ENCODE measurements at places on chromosomes 4 and X.

DNA sequence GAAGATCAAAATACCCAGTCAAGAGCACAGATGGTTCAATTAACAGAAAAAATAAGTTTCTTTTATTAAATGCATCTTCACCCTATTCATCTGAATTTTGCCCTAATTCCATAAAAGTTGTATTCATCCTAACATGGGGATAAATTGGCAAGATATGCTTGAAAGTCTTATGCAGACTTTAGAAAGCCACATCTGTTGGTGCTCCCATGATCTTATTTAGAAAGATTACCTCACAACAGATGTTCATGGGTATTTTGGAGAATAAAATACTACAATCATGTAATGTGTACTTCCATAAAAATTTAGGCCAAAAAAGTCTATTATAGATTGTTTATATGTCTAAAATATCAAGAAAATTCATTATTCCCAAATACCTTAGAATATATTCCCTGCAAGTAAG is 510.3 kb downstream of the TECRL start:
- DNase-seq = no peak

DNA sequence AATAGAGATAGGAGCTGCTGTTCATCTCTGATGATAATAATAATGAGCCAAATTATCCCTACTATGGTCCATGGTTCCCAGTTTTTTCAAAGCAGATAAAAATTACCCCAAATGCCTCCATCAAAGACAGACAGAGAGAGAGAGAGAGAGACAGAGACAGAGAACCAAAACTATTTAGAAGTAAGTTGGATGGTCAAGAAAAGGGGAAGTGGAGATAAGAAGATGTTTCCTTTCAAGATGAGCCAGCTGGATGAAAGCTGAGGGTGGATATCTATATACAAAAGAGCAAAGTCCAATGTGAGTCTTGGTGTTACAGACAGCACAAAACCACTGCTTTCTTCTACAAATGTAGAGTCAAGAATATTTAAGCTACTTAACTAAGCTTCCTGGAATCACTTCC is 173.9 kb downstream of the GRIA3 start:
- no peak for DNase-seq

GRCh38 chr4:162170509-162170908 is 6.7 kb upstream of the FSTL5 start:
- DNase-seq = no peak

DNA sequence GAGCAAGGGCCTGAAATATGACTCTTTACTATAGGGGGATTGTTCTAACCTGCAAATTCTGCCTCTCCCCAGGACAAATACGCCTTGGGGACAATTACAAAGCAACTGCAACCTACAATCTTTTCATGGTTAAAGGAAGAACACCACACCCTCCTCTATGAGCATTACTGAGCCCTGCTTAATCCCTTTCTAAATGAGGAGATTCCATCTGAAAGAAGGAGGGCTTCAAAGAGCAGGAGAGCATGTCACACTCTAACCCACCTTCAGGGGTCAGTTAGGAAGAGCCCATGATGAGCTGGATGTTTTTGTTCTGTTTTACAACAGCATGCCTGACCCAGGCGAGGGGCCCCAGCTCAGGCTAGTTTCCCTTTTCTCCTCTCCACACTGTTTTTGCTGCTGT is 134.0 kb upstream of the ANXA3 start:
- DNase-seq = no peak

- DNase-seq = no peak
Measured at GRCh38 chr4:169050881-169051760, 41.1 kb upstream of the CBR4 start.

DNA sequence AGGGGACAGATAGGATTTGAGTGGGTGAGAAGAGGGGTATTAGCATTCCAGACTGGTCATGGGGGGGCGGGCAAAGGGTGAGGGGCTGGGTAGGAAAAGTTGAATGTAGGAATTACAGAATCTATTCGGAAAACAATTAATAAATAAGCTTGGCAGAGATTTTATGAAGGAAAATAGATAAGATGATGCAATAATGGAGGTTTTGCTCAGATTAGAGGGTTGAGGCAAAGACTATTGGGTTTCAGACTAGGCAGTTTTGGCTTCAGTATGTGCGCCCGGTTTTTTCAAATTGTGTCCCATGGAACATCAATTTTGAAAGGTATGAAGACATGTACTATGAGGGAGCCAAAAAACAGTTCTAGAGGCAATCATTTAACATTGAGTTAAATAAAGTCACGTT is 410.6 kb downstream of the SPRY1 start:
- DNase-seq = no peak

GRCh38 chr4:41646862-41647261 is 101.7 kb downstream of the PHOX2B start:
- no peak for DNase-seq

- DNase-seq = no peak
Measured at GRCh38 chr4:15235135-15235534, 192.7 kb upstream of the C1QTNF7 start.

GRCh38 chrX:3788494-3789233 is 75.2 kb upstream of the PRKX start:
- DNase-seq = no peak

DNA sequence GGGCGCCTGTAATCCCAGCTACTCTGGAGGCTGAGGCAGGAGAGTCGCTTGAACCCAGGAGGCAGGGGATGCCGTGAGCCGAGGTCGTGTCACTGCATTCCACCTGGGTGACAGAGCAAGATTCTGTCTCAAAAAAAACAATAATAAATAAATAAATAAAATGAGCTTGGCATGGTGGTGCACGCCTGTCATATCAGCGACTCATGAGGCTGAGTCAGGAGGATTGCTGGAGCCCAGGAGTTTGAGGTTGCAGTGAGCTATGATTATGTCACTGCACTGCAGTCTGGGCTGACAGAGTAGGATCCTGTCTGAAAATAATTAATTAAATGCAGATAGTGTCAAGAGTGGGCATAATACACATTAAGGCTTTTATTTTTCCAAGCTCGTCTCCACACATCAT is 77.5 kb downstream of the DHRSX start:
- DNase-seq = no peak

- DNase-seq = no peak
Measured at GRCh38 chrX:106740193-106740780, 13.8 kb downstream of the RNF128 start.

GRCh38 chrX:12950851-12951594 is 23.9 kb upstream of the TMSB4X start:
- no peak for DNase-seq

- DNase-seq = no peak
Measured at GRCh38 chr4:174365018-174365587, 81.4 kb downstream of the CEP44 start.

DNA sequence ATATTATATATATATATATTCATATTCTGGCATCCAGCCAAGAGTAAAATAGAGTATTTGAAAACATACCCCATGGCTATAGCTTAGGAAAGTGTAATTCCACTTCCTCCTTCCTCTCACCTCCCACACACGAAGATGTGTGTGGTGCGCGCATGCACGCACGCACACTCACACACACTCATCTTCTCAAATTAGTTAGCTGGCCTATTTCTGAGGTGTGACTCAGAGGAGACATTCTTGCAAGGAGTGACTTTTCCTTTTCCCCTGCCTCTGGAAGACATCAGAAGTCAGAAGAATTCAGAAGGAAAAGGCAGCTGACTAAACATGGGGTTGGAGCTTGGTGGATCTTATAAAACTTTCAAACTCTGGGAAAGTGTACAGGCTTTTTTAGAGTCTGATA is 8.8 kb downstream of the ENPEP start:
- DNase-seq = no peak

DNA sequence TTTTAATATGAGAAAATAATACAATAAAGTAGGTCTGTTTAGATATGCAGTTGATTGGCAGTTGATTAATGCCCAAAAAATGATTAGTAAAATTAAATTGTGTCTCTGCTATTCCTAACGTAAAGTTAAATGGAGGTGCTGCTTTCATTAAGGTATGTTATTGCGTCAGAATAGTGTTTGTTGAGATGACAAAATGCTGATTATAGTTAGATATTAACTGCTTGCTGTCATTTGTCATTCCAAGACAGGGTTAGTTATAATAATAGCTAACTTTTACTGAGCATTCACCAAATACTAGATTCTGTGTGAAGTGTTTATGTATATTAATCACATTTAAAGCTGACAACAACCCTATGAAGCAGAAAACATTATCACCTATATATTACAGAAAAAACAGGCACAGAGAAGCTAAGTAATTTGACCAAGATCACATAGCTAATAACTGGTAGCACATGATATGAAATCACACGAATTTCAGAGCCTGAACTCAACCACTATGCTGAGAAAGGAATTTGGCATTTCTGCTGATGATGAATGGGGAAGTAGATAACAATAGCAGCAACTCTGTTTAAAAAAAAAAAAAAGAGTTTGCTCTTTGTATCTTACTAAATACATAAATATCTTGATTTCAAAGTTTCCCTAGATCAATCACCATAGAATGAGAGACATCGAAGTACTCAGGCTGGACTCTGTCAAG is 59.7 kb upstream of the WDR44 start:
- DNase-seq = no peak

- DNase-seq = no peak
Measured at GRCh38 chr4:86924811-86925210, 10.0 kb upstream of the AFF1 start.

DNA sequence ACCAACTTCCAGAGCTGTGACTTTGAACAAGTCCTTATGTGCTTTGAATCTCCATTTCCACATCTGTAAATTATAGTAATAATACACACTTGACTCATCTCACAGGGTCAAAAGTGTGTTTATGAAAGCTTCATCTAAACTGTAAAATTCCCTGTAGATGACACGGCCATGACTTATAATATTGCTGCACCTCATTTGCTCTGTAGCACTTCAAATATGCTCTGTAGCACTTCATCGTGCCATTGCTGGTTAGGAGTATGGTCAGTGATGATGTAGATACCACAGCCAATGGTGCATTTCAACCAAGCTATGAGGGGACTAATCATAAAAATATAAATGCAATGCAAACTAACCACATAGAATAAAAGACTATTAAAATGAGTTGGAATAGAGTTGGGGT is 318.6 kb downstream of the ANK2 start:
- DNase-seq = no peak

- DNase-seq = no peak
Measured at GRCh38 chr4:78528327-78528726, 23.2 kb upstream of the ANXA3 start.

DNA sequence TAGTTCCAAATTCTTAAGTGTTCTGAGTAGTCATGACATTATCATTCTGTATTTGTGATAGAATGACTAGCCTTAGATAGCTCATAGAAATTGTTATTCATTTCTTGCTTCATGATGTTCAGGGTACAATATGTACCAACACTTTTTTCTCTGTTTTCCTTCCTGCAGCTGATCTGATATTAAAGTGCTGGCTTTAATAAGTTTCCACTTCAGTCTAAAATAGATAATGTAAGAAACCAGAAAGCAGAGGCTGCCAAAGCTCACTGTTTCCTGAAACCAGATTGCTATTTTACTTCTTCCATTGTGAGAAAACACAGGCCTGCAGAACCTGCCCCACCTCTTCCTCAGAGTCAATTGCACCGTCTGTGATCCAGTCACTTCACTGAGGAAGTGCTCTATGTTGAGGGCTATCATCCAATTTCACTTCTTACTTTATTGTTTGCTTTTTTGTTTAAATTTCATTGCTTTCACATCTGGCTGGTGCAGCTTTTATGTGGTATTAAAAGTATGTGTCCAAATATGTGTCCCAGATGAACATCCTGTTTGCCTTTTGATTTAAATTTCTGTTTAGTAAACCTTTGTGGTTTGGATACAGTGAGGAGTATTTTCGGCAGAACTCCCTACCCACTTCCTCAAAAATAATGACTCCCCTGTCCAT is 652.1 kb downstream of the ANKRD50 start:
- no peak for DNase-seq

DNA sequence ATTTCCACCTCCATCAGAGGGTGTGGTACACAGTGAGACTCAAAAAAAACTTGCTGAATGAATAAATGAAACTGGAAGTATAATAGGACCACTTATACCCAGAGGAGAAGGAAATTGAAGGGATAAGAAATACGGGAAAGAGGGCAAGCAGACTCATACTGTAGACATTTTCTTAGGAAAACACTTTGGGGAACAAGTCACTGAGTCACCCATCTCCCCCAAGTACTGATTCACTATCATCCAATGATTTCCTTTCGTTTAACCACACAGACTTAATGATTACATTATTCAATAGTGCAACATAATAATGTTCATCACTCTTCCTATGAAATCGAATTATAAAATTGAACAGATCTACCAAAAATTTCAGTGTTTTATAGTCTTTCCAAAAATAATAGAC is 97.1 kb downstream of the LDB2 start:
- no peak for DNase-seq

DNA sequence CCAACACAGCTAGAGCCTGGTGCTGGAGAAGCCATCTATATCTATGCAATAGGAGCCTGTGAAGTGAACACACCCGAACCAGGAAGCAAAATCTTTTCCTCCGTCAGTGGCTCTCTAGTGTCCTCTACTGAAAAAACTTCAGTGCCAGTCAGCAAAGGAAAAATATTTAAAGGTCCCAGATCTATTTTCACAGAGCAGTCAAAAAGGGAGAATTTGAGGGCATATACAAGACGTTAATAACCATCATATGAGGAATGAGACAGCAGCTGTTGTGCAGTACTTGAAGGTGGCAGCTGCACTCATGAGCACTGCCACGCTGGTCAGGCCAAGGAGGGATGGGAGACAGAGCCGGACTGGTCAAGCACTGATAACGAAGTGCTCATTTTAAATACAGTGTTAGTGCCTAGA is 14.4 kb downstream of the MCUB start:
- DNase-seq = no peak

DNA sequence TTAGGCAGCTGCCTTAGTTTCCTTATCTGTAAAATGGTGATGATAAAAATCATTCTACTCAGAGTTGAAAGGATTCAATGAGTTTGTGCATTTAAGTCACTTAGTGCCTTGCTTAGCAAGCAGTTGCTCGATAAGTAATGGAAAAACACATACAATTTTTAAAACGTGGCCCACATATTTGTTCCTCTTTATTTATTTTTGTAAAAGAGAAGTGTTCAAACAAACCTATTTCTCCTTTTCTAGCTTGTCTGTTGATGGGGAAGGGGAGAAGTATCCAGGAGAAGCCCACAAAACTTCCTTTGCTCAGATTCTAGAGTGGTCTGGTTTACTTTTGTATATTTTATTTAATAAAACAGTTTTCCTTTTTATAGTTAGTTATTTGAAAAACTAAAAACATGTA is 3.3 kb upstream of the HPGDS start:
- DNase-seq = no peak

All from activated naive CD8-positive, alpha-beta T cell treated with anti-CD3 and anti-CD28 coated beads, Interleukin-2, amount 50 U/mL, for 16 hours (primary cell).